ENCODE measurements at places on chromosomes 2 and 18. TPM values are rescaled to one million over a fixed set of nuclear protein-coding genes. Genes with fewer than 3 reads are reported as not detected.

GRCh38 chr2:151824886-151825285, 3.3 kb downstream of the ARL5A start:
- DNase-seq = no peak
- no peak overlapping the region for H3K27ac ChIP-seq
- H3K4me1 ChIP-seq = peaks cover 8% of the 10 kb centered on the region
- no peak overlapping the region for H3K4me3 ChIP-seq
- H3K36me3 ChIP-seq = no peaks in the 10 kb centered on the region

- H3K4me1 ChIP-seq = no peaks in the 10 kb centered on the region
- H3K27ac ChIP-seq = no peak overlapping the region
- no peak overlapping the region for H3K4me3 ChIP-seq
- H3K27me3 ChIP-seq = peaks cover 58% of the 10 kb centered on the region
- no peak for DNase-seq
These were observed 160.7 kb upstream of the SALL3 start for GRCh38 chr18:78818961-78819360.

DNA sequence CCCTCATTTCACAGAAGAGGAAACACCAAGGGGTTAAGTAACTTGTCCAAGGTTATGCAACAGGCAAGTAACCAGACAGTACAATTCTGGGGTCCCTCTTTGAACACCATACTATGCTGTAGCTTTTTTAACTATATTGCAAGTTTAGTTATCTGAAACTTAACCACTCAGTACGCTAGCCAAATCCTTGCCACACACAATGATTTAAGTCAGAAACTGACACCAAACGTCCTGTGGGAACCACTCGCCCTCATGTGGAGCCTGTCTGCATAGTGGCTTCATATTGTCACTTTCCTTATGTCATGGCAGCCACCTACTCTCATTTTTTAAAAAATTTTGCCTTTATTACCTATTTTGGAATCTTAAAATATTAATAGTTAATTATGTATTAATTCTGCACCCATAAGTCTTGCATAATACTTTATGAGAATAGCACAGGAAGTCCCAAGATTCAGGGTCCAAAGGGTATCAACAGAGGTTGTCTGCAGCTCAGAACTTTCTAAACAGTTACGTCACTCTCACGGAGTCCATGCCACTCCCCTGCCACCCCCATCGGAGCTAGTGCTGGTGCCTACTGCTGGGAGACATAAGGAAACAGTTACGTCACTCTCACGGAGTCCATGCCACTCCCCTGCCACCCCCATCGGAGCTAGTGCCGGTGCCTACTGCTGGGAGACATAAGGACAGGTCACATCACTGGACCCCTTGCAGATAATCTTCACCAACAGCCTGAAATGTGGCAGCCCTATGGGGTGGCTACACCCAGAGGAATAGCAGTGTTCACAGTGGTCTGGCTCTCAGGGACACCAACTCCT, 99.0 kb downstream of the L3MBTL4 start:
- no peak overlapping the region for H3K27ac ChIP-seq
- no peaks in the 10 kb centered on the region for H3K27me3 ChIP-seq
- no peak overlapping the region for H3K4me3 ChIP-seq
- H3K36me3 ChIP-seq = no peaks in the 10 kb centered on the region
- DNase-seq = no peak

The GTF3C2 gene
- total RNA-seq = 82.2 TPM

GRCh38 chr2:96156926-96157648, 11.8 kb upstream of the DUSP2 start:
- H3K4me1 ChIP-seq = no peaks in the 10 kb centered on the region
- no peak overlapping the region for H3K27ac ChIP-seq
- no peaks in the 10 kb centered on the region for H3K27me3 ChIP-seq
- no peaks in the 10 kb centered on the region for H3K36me3 ChIP-seq
- DNase-seq = no peak

GRCh38 chr2:65393743-65394422, 38.5 kb downstream of the SPRED2 start:
- no peaks in the 10 kb centered on the region for H3K36me3 ChIP-seq
- H3K4me1 ChIP-seq = peaks cover 47% of the 10 kb centered on the region
- H3K27me3 ChIP-seq = no peaks in the 10 kb centered on the region
- DNase-seq = no peak
- no peak overlapping the region for H3K4me3 ChIP-seq

- no peak overlapping the region for H3K4me3 ChIP-seq
- no peaks in the 10 kb centered on the region for H3K4me1 ChIP-seq
- no peaks in the 10 kb centered on the region for H3K36me3 ChIP-seq
- no peaks in the 10 kb centered on the region for H3K27me3 ChIP-seq
- no peak overlapping the region for H3K27ac ChIP-seq
- no peak for DNase-seq
These were observed 217.1 kb upstream of the CYRIA start for GRCh38 chr2:16882706-16883105.

DNA sequence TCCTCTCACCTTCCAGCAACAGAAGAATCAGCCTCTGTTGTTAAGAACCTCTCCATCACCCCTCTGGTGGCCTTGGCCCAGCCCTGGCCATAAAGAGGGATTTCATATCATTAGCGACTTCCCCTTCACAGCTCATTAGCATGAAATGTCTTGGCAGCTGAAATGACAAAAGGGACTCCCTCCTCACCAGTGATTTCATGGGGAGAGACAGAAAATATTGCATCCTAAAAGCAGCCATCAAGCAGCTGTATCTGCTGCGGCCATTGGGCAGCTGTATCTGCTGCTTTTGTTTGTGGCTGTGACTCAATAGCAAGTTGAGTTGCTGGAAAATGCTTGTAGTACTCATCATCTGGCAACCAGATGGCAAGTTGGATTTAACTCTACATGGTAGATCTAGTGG, 105.9 kb upstream of the RMDN2 start:
- no peak overlapping the region for H3K4me3 ChIP-seq
- no peaks in the 10 kb centered on the region for H3K27me3 ChIP-seq
- 0 out of 2 replicates have a peak, but pooled peaks cover 5% of the 10 kb centered on the region for H3K4me1 ChIP-seq
- no peaks in the 10 kb centered on the region for H3K36me3 ChIP-seq

- peak; percentile 71 for DNase-seq
- H3K4me1 ChIP-seq = peaks cover 26% of the 10 kb centered on the region
- H3K27ac ChIP-seq = no peak overlapping the region
- H3K27me3 ChIP-seq = no peaks in the 10 kb centered on the region
- H3K4me3 ChIP-seq = no peak overlapping the region
- no peaks in the 10 kb centered on the region for H3K36me3 ChIP-seq
These were observed 58.2 kb downstream of the GLI2 start for GRCh38 chr2:120793682-120794403.

DNA sequence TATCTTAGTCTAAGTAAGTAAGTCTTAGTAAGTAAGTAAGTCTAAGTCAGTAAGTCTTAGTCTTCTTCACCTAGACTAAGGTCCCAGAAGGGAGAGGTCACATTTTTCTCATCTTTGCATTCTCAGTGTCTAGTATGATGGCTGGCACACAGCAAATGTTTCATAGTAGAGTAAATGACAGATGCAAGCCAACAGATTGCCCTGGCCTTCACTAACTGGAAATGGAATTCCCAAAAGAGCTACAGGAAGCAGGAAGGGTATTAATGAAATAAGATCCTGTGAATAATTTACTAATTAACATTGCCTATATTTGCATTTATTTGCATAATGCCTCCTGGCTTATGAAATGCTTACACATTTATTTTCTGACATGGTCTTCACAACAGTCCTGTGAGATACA, 221.6 kb downstream of the RAD51AP2 start:
- H3K27ac ChIP-seq = no peak overlapping the region
- no peaks in the 10 kb centered on the region for H3K4me1 ChIP-seq
- no peaks in the 10 kb centered on the region for H3K27me3 ChIP-seq
- no peaks in the 10 kb centered on the region for H3K36me3 ChIP-seq

The INPP5D gene
- total RNA-seq = 0.26 TPM

The SPEG gene
- total RNA-seq = 30.7 TPM

- H3K4me1 ChIP-seq = peaks cover 42% of the 10 kb centered on the region
- peak; percentile 58 for DNase-seq
- H3K27me3 ChIP-seq = no peaks in the 10 kb centered on the region
- H3K36me3 ChIP-seq = no peaks in the 10 kb centered on the region
These were observed 85.8 kb upstream of the HPCAL1 start for GRCh38 chr2:10216677-10217488.

DNA sequence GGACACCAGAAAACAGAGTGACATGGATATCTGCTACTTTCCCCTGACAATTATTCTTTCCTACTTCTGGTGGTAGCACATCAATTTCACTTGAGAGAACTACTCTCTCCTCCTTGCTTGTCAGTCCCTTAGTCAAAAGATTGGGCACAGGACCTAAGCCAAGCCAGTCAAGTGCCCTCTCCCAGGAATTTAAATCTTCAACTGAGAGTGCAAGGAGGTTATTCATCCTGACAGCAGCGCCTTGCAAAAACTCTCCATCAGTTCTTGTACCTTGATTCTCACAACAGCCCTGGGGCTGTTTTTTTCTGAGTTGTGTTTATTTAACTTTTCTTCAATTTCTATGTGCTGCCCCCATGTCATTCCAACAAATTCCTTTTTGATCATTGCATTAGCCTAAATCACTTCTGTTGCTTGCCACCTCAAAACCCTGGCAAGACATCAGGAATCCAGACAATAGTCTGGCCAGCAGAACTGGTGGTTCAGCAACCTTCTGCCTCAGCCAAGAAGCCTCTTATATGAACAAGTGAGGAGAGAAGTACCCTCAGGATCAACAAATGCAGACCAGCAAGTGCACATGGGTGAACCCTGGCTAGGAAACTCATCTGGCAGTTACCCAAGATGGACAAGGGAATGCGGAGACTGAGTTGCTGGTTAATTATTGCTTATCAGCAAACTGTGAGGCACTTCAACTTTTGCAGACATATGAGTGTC, 19.4 kb downstream of the COL4A3 start:
- no peak for DNase-seq
- no peaks in the 10 kb centered on the region for H3K36me3 ChIP-seq
- H3K27ac ChIP-seq = no peak overlapping the region
- no peak overlapping the region for H3K4me3 ChIP-seq

- H3K4me1 ChIP-seq = peaks cover 9% of the 10 kb centered on the region
- H3K27ac ChIP-seq = no peak overlapping the region
- H3K36me3 ChIP-seq = peaks cover 42% of the 10 kb centered on the region
- no peak overlapping the region for H3K4me3 ChIP-seq
- H3K27me3 ChIP-seq = no peaks in the 10 kb centered on the region
- DNase-seq = no peak
These were observed 16.6 kb downstream of the ITGB1BP1 start for GRCh38 chr2:9406529-9407362.

- peak; percentile 15 for DNase-seq
- no peak overlapping the region for H3K4me3 ChIP-seq
- no peaks in the 10 kb centered on the region for H3K27me3 ChIP-seq
- no peaks in the 10 kb centered on the region for H3K36me3 ChIP-seq
- no peak overlapping the region for H3K27ac ChIP-seq
- H3K4me1 ChIP-seq = peaks cover 15% of the 10 kb centered on the region
These were observed 187.1 kb downstream of the PTPRM start for GRCh38 chr18:7754258-7754657.

- no peaks in the 10 kb centered on the region for H3K4me1 ChIP-seq
- no peak overlapping the region for H3K4me3 ChIP-seq
- no peak for DNase-seq
These were observed 98.1 kb downstream of the MMADHC start for GRCh38 chr2:149489452-149489851.

DNA sequence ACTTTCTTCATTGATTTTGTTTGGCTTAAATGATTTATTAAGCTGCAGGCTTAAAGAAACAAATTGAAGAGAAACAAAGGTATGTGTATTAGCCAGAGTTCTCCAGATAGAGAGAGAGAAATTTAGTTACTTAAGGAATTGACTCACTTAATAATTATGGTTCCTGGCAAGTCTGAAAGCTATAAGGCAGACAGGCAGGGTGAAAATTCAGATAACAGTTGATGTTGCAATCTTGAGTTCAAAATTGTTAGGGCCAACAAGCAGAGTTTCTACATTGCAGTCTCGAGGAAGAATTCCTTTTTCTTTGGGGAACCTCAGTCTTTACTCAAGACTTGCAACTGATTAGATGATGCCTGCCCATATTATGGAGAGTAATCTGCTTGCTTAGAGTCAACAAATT, 593.5 kb downstream of the ADCYAP1 start:
- no peak overlapping the region for H3K27ac ChIP-seq
- no peak overlapping the region for H3K4me3 ChIP-seq
- H3K36me3 ChIP-seq = no peaks in the 10 kb centered on the region
- no peaks in the 10 kb centered on the region for H3K27me3 ChIP-seq

- H3K4me3 ChIP-seq = no peak overlapping the region
- H3K27ac ChIP-seq = no peak overlapping the region
- H3K27me3 ChIP-seq = no peaks in the 10 kb centered on the region
These were observed 472.6 kb downstream of the TXNL1 start for GRCh38 chr18:56165601-56166355.

GRCh38 chr18:55245211-55245614, 286.0 kb upstream of the CCDC68 start:
- no peaks in the 10 kb centered on the region for H3K36me3 ChIP-seq
- no peak overlapping the region for H3K4me3 ChIP-seq
- H3K4me1 ChIP-seq = peaks cover 19% of the 10 kb centered on the region
- no peak for DNase-seq

DNA sequence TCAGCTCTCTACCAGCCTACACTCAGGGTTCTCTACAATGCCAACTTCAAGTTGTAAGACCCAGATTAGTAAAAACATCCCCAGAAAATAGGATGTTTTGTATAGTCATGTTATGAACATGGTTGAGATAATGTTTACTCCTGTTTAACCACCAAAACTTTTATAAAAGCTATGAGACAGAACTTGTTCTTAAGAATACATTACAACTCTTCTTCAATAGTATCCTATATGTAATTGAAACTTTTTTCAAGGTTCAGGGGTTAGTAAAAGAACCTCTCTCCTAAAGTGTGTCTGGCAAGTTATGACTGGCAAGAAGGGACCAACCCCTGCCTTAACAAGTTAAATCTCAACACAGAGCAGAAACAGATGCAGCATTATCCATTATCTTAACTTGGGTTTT, 118.8 kb upstream of the STK17B start:
- H3K27ac ChIP-seq = peak overlapping the region; percentile 98
- H3K4me3 ChIP-seq = no peak overlapping the region
- no peaks in the 10 kb centered on the region for H3K27me3 ChIP-seq
- H3K36me3 ChIP-seq = no peaks in the 10 kb centered on the region
- DNase-seq = no peak

- peak overlapping the region; percentile 91 for H3K27ac ChIP-seq
- no peaks in the 10 kb centered on the region for H3K36me3 ChIP-seq
- no peak overlapping the region for H3K4me3 ChIP-seq
- peaks cover 54% of the 10 kb centered on the region for H3K4me1 ChIP-seq
These were observed 201.1 kb upstream of the FBXO11 start for GRCh38 chr2:48107326-48107925.

DNA sequence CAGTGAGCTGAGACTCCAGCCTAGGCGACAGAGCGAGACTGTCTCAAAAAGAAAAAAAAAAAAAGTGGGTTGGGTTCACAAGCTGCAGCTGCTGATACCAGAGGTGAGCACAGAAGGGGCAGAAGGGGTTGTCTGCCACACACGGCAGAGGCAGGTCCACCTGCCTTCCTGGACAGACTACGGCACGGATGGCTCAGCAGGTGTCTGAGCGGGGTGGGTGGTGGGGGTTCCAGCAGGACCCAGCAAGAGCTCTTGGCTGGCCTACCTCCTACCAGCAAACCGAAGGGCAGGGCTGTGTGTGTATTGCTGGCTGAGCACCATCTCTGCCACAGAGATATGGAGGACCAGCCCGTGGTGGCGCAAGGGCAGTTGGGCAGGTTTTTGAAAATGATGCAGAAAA, 130.4 kb upstream of the ASB18 start:
- no peak for DNase-seq
- no peaks in the 10 kb centered on the region for H3K36me3 ChIP-seq
- no peak overlapping the region for H3K27ac ChIP-seq

The SCN9A gene
- total RNA-seq = 7.0 TPM

The ALK gene
- 0.87 TPM for total RNA-seq

The MC2R gene
- total RNA-seq = not detected

The ICOS gene
- not detected for total RNA-seq

GRCh38 chr2:45055162-45055605, 45.9 kb upstream of the SIX2 start:
- H3K4me1 ChIP-seq = no peaks in the 10 kb centered on the region
- H3K36me3 ChIP-seq = no peaks in the 10 kb centered on the region
- H3K27ac ChIP-seq = no peak overlapping the region
- no peaks in the 10 kb centered on the region for H3K27me3 ChIP-seq
- no peak for DNase-seq
